ENCODE measurements at places on chromosomes 16 and 17.

DNA sequence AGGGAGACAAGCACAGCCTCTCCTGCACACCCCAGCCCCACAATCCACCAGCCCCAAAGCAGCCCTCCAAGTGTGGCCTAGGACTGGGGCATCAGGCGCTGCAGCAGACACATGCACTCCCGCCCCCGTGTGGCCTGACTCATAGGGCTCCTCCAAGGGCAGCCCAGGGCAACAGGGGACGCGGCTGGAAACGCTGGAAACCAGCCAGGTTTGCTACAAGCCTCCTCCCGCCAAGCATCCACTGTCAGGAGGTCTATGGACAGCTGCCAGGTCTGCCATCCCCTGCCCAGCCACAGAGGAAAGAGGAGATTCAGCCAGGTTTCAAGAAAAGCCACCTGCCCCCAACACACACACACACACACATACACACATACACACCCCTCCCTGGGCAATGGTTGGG, 25.8 kb downstream of the SRCIN1 start:
- peak; percentile 74 for DNase-seq

DNA sequence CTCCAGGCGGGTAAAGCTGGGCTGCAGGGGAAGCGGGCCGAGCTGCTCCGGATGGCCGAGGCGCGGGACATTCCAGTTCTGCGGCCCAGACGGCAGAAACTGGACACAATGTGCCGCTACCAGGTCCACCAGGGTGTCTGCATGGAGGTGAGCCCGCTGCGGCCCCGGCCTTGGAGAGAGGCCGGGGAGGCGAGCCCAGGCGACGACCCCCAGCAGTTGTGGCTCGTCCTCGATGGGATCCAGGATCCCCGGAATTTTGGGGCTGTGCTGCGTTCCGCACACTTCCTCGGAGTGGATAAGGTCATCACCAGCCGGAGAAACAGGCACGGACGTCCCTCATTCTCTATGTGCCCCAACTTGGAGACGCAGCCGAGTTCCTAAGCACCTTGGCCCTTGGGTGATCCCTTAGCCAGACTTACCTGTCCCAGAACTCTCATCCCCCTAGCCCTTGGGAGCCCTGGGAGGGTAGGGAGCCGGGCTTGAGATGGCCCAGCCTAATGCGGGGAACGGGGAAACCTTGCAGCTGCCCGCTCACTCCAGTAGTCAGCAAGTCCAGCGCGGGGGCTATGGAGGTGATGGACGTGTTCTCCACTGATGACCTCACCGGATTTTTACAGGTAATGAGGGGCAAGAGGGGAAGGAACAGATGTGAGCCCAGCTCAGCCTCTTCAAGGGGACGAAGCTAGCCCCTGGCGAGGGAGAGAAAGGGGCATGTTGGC, 806 bp downstream of the MRM1 start:
- DNase-seq: no peak

GRCh38 chr16:31215287-31216162, 1.4 kb downstream of the PYDC1 start:
- peak; percentile 58 for DNase-seq

DNA sequence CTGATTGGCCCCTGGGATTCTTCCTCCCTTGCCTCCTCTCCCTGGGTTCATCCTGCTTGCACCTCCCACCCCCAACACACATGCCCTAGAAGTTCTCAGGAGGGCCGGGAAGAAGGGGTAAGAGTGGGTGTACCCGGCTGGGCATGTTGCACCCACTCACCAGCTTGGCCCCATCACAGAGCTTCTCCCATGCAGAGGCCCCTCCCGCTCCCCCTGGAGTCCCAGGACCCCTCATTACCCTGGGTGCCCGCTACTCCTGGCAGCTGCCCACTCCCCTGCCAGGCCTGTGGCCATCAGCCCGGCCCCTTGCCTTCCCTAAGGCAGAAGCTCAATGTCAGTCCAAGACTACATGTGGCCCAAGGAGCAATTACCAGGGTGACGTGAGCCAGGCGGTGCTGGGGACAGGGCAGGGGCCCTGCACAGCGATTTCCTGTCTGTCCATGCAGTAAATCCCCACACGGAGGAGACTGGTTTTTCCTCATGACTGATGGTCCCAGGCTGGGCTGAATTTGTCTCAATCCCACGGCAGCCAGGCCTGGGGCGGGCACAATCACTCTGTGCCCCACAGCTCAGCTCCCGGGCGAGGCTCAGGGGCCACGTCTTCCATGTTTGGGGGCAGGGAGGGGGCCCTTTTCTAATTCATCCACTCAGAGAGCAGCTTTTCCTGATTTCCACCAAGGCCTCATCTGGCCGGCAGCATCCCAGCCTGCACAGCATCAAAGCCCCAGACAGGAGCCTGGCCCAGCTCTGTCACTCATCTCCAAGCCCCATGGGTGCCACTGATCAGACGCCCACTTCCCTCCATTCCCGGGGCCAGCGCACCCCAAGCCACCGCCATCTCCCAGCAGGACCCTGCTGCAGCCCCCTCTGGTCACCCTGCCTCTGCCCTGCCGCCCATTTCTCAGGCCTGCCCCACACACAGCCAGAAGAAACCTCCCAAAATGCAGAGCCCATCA, 234.7 kb downstream of the KATNIP start:
- no peak for DNase-seq

GRCh38 chr17:77296769-77297409, 156.1 kb downstream of the SEC14L1 start:
- DNase-seq: no peak

DNA sequence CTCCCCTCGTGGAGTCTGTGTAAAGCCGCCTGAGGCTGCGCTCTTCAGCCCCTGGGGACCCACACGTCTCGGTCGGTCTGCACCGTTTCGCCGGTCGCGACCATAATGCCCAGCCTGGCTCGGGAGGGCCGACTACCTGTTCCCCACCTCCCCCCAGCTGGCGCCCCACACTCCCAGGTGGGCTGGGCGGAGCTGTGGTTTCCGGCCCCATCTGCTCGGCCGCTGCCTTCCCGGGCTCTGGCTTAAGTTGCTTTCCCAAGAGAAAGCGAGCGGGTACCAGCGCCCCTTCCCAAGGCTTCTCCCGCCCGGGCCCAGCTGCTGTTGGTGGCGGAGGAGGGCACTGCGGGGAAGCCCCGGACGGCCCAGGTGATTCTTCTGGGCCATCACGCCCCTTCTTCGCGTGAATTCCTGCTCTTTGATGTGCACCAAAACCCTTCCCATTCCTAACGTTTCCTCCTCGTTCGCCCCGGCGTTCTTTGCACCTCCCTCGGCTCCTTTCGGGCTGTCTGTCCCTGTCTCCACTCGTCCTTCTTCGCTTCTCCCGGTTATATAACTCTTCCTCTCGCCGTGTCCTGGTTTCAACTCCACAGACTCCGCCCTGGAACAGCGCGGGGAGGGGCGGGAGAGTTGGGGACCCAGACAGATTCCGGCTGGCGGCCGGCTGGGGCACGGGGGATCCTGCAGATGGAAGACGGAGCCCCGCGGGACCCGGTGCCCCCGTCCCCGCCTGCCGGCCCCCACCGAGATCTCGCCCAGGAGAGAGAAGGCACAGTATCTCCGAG, 2.0 kb downstream of the KDM6B start:
- DNase-seq: no peak

- no peak for DNase-seq
These were observed 30.2 kb upstream of the ST6GALNAC1 start for GRCh38 chr17:76673729-76674128.

- no peak for DNase-seq
These were observed 21.0 kb downstream of the LGALS3BP start for GRCh38 chr17:78958641-78959127.

DNA sequence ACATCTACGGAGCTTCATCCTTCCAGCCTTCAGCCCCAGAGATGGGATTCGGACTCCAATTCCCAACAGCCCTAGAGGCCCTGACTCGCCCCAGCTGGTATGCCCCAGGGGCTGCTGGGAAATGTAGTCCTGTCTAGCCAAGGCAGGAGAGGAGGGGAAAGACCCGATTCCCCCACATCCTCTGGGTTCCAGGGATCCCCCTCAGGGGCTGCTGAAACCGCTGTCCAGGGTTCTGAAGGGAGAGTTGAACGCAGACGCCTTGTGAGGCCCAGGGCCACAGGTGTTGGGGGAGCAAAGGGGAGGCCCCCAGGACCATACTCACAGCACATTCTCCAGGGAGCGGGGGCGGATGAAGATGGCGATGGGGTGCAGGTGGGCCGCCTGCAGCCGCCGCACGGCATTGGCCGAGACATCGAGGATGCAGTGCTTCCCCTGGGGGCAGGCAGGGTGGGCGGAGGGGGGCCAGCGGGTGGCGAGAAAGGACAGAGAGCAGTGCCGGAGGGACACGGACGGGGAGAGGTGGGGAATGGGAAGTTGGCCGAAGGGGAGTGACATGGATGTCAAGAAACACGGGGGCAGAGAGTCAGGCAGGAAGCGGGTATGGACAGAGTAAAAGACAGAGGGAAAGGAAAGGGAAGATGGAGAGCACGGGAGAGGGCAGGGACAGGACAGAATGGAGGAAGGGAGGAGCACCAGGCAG, 12.6 kb upstream of the ASGR1 start:
- peak; percentile 78 for DNase-seq

DNA sequence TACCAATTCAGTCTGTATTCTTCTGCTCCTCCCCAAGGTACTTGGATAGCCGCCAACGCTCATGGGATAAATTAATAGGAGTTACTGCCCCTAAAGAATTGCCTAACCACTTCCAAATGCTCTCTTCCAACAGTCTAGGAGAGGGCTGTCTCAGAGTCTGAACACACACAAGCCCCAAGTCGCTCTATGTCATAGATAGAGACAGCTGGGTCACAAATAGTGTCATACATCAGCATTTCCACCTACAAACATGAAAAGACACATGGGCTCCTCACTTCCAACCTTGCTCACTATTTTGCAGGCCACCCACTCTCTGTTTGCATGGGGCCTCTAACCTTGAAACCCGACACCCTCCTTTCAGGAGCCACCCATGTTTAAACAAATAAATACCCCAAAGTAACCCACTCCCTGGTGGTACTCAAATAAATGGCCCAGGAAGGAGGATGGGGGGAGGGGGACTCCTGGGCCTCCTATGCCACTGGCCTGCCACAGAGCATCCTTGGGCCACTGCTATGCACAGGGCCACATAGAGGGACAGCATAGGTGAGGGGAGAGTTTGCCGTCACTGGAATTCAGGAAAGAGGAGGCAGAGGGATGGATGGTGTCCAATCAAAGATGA, 265.9 kb downstream of the SOX9 start:
- no peak for DNase-seq

GRCh38 chr16:23015580-23015979, 133.7 kb downstream of the USP31 start:
- DNase-seq: no peak

GRCh38 chr17:59651346-59651745, 31.7 kb downstream of the CLTC start:
- no peak for DNase-seq

GRCh38 chr17:62627219-62627903, at the start of gene MRC2:
Gene MRC2, plus strand, starts transcription at chr17:62627670. Its CDS starts 133 bp downstream, at chr17:62627803.
- DNase-seq: peak; percentile 66
